ENCODE measurements at places on chromosomes 4 and X. TPM values are rescaled to one million over a fixed set of nuclear protein-coding genes. Genes with fewer than 3 reads are reported as not detected.

Gene FGFR3
- total RNA-seq, result 0.29 TPM

Gene ABLIM2
- total RNA-seq, result 0.36 TPM

DNA sequence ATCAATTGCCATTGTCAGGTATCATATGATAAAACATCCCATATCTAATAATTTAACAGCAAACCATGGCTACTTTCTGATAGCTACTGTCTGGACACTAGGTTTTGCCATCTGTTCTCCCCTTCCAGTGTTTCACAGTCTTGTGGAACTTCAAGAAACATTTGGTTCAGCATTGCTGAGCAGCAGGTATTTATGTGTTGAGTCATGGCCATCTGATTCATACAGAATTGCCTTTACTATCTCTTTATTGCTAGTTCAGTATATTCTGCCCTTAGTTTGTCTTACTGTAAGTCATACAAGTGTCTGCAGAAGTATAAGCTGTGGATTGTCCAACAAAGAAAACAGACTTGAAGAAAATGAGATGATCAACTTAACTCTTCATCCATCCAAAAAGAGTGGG, 7.0 kb downstream of the NPY5R start:
- no peak overlapping the region for H3K27ac ChIP-seq
- no peaks in the 10 kb centered on the region for H3K4me1 ChIP-seq
- no peak for DNase-seq
- H3K4me3 ChIP-seq, result no peak overlapping the region
- no peaks in the 10 kb centered on the region for H3K36me3 ChIP-seq
- no peaks in the 10 kb centered on the region for H3K27me3 ChIP-seq

- H3K36me3 ChIP-seq, result no peaks in the 10 kb centered on the region
- no peak overlapping the region for H3K27ac ChIP-seq
These were observed 106.4 kb upstream of the NDST4 start for GRCh38 chr4:115219862-115220261.

GRCh38 chr4:55884851-55885219, 31.4 kb downstream of the EXOC1 start:
- no peaks in the 10 kb centered on the region for H3K4me1 ChIP-seq
- H3K27me3 ChIP-seq, result no peaks in the 10 kb centered on the region
- H3K4me3 ChIP-seq, result no peak overlapping the region
- DNase-seq, result no peak
